ENCODE measurements at places on chromosomes 12 and 14. TPM values are rescaled to one million over a fixed set of nuclear protein-coding genes. Genes with fewer than 3 reads are reported as not detected.

CFAP251 gene
- 0.64 TPM for total RNA-seq

PTPN21 gene
- 16.8 TPM for total RNA-seq

RTL1 gene
- not detected for total RNA-seq

USP44 gene
- 0.11 TPM for total RNA-seq

TSPAN9 gene
- total RNA-seq: 14.9 TPM

PROX2 gene
- not detected for total RNA-seq

CEP83 gene
- 6.5 TPM for total RNA-seq
